ENCODE measurements at places on chromosomes 7 and 10. TPM values are rescaled to one million over a fixed set of nuclear protein-coding genes. Genes with fewer than 3 reads are reported as not detected.

GRCh38 chr7:83798489-83798888 lies 149.6 kb upstream of the SEMA3E start:
- DNase-seq = no peak

DNA sequence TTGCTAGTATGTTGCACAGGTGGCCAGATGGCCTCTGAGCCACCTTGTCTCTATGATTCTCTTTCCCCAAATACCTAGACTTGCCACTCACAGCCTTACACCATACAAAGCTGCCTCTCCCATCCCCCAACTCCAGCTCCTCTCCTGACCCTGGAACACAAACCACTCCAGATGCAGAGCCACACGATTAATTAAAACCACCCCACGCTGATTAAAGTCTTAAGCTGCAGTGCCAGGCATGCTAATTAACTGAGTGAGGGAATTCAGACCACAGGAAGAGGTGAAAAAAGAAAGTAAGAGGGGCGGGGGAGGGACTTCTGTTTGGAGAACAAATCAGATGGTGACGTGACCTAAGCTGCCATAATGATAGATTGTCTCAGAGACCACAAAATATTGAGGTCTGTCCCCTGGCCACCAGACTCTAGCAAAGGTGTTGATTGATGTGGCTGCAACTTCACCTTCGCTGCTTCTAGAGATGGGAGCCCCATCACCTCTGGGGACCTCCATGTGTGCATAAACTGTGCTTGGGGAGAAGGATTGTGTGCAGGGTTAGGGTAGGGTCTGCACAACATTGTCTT lies 331.3 kb downstream of the PLXNA4 start:
- DNase-seq = no peak

DNA sequence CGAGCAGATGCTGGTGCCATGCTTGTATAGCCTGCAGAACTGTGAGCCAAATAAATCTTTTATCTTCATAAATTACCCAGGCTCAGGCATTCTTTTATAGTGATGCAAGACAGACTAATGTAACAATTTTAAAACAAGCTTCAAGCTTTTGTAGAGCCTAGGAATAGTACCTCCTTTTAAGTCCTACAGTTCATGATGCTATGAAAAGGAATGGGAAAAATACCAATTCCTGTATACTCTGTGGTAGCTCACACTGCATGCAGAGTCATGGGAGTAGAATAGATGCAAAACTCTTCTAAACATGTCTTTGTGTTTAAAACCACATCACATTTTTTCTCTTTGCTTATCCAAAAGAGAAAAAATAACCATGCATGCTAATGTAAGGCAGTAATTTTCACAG lies 66.6 kb upstream of the WNT16 start:
- no peak for DNase-seq

The LIPN gene
- not detected for total RNA-seq

The STEAP1B gene
- total RNA-seq = not detected

The GFRA1 gene
- not detected for total RNA-seq

The RGR gene
- total RNA-seq = not detected

The OAT gene
- total RNA-seq = 56.1 TPM

The PLXDC2 gene
- total RNA-seq = 0.22 TPM

The SLC29A4 gene
- 0.17 TPM for total RNA-seq

The C7orf57 gene
- total RNA-seq = not detected

Measured in CD8-positive, alpha-beta T cell (primary cell).